ENCODE measurements at places on chromosomes 4 and X.

- no peak for DNase-seq
Observed at GRCh38 chr4:118845552-118846050, 9.7 kb upstream of the SEC24D start.

DNA sequence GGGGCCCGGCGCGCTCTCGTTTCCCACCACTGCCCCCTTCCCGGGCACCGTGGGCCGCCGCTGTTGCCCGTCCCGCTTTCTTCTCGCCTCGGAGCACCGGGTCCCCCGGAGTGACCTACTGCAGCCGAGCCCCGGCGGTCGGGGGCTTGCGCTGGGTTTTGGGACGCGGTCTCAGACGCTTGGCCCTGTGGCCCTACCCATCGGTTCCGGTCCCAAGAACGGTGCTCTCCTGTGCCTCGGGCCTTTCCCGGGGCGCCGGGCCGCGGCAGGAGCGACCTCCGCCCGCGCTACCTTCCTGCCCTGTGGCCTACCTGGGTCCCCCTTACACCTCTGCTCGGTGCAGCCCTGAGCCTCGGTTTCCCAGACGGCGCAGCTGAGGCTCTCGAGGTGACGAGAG, 21.6 kb upstream of the HMX1 start:
- DNase-seq, result no peak

DNA sequence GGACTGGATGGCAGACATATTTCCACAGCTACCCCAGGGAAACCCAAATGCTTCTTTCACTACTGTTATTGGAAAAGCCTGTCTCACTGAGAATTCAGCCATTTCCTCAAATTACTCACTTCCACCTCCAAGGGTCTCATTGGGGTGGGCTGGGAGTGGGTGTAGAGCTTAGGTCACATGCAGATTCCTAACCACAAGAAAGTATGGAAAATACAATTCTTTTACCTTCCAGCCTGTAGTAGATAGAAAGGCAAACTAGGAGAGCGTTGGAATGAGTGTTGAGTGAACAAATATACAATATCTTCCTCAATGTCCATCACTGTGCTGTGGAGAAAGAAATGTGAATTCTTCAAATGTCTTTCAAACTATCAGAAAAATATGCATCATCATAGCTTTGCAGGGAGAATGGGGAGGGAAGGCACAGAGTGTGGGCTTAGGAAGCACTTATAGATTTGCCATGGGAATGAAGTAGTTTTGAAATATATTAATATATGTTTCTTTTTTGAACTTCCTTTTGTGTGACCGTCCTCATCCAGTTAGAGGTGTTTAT, 245.3 kb upstream of the JADE1 start:
- no peak for DNase-seq

DNA sequence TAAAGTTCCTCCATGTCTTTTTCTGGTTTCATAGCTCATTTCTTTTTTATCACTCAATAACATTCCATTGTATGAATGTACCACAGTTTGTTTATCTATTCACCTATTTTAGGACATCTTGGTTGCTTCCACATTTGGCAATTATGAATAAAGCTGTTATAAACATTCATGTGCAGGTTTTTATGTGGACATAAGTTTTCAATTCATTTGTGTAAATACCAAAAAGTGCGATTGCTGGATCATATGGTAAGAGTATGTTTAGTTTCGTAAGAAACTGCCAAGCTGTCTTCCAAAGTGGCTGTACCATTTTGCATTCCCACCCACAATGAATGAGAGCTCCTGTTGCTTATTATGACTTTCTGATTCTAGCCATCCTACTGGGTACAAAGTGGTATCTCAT, 36.3 kb upstream of the ZFX start:
- no peak for DNase-seq

DNA sequence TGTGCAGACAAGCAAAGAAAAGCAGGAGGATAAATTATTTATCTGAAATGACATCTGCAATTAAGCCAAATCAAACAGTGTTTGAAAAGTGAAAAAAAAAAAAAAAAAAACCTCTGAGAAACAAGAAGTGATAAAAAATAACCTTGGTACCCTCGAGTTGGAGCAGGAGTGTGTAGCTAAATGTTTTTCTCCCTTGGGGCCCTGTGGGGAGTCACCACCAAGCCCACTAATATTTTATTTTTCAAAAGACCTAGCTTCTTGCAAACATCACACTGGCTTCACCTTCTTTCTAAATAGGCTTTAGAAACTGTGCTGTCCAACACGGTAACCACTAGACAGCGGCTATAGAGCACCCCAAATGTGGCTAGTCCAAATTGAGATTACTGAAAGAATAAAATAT, 47.7 kb downstream of the SNX25 start:
- DNase-seq, result no peak

DNA sequence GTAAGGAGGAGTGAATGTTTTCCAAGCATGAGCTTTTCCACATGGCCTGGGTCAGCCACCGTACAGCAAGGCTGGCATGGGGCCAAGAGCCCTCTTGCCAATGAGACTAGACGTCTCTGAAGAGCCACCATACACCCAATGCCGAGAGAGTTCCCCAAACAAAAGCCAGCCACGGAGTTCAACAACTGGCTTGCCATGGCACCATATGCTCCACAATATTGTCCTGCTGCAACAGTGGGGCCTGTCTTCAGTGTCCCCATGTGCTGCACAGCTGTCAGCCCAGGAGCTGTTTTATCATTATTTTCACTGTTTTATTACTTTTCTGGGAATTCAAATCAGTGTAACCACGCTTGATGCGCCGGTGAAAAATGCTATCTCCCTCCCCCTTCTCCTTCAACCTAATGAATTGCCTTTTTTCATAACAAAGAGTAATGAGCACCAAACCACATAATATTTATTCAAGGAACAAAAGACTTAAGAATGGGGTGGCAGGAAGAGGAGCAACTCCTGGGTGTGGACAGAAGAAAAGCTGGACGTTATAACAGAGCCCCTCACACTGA, 18.4 kb downstream of the MAML3 start:
- peak; percentile 79 for DNase-seq

DNA sequence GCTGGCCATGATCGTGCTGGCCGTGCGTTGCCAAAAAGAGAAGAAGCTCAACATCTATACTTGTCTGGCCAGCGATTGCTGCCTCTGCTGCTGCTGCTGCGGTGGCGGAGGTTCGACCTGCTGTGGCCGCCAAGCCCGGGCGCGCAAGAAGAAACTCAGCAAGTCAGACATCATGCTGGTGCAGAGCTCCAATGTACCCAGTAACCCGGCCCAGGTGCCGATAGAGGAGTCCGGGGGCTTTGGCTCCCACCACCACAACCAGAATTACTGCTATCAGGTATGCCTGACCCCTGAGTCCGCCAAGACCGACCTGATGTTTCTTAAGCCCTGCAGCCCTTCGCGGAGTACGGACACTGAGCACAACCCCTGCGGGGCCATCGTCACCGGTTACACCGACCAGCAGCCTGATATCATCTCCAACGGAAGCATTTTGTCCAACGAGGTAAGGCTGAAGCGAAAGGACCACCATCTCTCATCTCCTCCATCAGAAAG, 3.3 kb downstream of the PCDH10 start:
- DNase-seq, result no peak

DNA sequence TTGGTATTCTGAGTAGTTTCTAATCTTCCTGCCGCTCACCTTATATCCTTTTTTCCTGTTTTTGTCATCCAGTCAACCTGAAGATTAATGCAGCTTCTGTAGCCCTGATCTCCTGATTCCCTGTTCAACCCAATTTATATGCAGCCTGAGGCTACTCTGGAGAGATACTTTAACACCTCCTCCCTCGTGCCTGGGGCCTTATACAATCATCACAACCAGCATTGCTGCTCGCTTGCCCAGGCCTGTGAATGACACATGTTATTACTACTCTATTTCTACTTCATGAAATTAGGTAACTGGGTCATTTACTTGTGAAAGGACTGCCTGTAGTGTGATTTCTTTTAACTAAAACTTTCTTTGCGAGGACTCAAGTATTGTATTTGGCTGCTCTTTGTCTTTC, 33.7 kb upstream of the WDR17 start:
- no peak for DNase-seq

All from left ventricle myocardium superior (tissue), 1 donor.